ENCODE measurements at places on chromosomes 3 and 15.

- no peak for DNase-seq
These were observed 15.8 kb upstream of the SEC11A start for GRCh38 chr15:84731774-84732173.

- no peak for DNase-seq
These were observed 26.4 kb upstream of the TNFAIP8L3 start for GRCh38 chr15:51121118-51121517.

DNA sequence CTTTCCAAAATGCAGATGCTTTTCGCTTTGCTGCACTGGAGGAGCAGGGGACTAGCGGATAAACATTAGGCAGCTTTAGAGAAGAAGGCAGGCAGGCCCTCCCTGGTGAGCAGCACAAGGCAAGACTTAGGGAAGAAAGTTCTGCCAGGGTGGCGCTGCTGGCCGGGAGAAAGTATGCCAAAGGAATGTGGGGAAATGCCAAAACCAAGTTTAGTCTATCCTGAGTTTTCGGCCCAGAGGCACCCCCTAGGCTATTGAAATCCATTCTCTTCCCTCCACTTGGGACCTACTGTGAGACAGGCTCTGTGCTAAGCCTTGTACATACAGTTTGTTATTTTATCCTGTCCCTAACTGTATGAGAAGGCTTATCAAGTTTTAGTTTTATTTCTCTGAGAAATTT lies 9.2 kb downstream of the SHC4 start:
- DNase-seq: no peak

DNA sequence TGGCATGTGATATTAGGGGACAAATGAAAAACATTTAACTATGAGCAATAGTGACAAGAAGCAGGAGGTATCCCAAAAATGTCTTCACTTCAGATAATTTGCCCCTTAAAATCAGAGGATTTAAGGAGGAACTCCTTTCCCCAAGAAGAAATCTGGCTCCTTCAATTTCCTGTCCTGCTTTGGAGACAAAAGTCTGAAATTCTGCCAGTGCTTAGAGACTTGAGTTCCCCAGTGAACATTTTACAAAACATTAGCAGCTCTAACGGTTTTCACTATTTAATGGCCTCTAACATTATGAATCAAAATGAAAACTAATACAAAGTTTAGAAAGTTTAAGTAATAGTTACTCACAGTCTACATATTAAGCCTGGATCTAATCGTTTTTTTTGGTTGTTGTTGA lies 40.3 kb upstream of the ZNF385D start:
- no peak for DNase-seq

GRCh38 chr3:177563792-177564191 lies 366.5 kb upstream of the TBL1XR1 start:
- no peak for DNase-seq

- no peak for DNase-seq
These were observed 44.8 kb upstream of the SLC41A3 start for GRCh38 chr3:126128504-126129397.

GRCh38 chr3:126295407-126295939 lies 61.7 kb downstream of the KLF15 start:
- no peak for DNase-seq

- DNase-seq: peak; percentile 73
These were observed 587 bp downstream of the NPHP3 start for GRCh38 chr3:132721479-132722164.

GRCh38 chr3:67361323-67361722 lies 293.1 kb downstream of the SUCLG2 start:
- no peak for DNase-seq

All from C1 segment of cervical spinal cord (tissue), 14 donors.